Activated T-cell treated with anti-CD3 and anti-CD28 coated beads, Interleukin-2, amount 50 U/mL, for 72 hours (primary cell): ENCODE measurements at places on chromosomes 4 and X. TPM values are rescaled to one million over a fixed set of nuclear protein-coding genes. Genes with fewer than 3 reads are reported as not detected.

Gene ARHGEF6
- total RNA-seq = 91.1 TPM

Gene EFHC2
- 0.79 TPM for total RNA-seq

Gene CHRDL1
- not detected for total RNA-seq

GRCh38 chr4:25817059-25817681 is 45.6 kb downstream of the SEL1L3 start:
- no peak overlapping the region for H3K27ac ChIP-seq
- H3K36me3 ChIP-seq = peaks cover 12% of the 10 kb centered on the region
- H3K4me1 ChIP-seq = no peaks in the 10 kb centered on the region
- no peak for DNase-seq
